ENCODE measurements at places on chromosomes 5 and 9. TPM values are rescaled to one million over a fixed set of nuclear protein-coding genes. Genes with fewer than 3 reads are reported as not detected.
A peak's percentile ranks its signal among the peaks of the same experiment; 100 is the strongest.

DNA sequence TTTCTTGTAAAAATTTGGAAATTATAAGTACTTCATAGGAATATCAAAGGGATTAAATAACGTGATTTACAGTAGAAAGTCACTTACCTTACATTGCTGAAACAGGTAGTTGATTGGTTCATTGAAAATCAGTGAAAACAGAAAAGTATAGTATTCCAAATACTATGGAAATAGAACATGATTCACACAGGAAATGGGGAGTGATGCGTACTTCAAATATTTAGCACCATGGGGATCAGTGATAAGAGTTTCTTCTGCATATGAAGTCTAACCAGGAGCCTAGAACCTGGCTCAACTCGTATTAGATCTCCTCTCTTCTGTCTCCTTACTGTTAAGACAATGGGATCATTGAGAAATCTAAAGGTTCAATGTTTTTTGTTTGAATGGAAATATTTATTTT is 133.3 kb downstream of the FAM174A start:
- DNase-seq = no peak

Gene TMEM245
- total RNA-seq = 21.1 TPM

- DNase-seq = no peak
Measured at GRCh38 chr9:26891726-26892125, 876 bp downstream of the CAAP1 start.

Gene TPRN
- total RNA-seq = 2.7 TPM

Gene NXNL2
- 0.05 TPM for total RNA-seq

DNA sequence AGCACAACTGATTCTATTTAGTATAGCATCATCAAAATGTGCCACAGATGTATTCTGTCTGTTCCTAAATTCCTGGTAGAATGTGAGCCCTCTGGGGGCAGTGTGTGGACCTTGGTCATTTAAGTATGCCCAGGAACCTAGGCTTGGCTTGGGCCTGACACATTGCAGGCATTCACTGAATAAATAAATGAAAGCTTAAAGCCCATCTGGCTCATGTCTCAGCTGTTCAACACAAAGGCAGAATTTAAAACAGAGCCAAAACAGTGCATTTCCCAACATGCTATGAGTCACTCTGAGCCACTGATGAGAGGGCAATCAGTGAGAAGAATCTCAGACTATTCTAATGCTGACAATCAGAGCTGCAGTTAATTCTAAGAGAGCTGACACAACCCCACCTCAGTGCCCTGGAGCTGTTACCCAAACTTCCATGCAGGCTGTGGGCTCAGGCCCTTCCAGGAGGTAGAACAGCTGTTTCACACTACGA is 8.1 kb downstream of the FAM193B start:
- no peak for DNase-seq

- no peak for DNase-seq
Measured at GRCh38 chr5:19584131-19584530, 403.9 kb downstream of the CDH18 start.

DNA sequence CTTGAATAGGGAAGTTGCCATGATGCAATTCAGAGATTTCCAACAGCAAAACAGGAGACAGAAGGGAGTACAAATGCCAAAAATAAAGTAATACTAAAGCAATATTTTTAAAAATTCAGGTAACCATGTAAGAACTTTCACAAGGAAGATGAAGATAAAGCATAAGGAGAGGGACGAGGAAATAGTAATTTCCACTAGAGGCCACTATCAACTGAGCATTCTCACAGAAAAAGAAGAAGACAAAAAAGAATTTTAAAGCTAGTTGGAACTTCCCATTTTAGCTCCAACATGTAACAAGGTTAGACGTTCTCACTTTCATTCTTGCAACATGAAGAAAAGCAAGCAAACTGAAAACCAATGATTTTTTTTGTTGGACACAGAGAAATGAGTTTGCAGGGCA is 779.9 kb upstream of the CDH6 start:
- no peak for DNase-seq

Gene RHOBTB3
- 33.4 TPM for total RNA-seq

Gene CATSPER3
- 0.19 TPM for total RNA-seq

GRCh38 chr9:134967547-134967930 is 49.8 kb upstream of the FCN1 start:
- DNase-seq = no peak

- DNase-seq = no peak
Measured at GRCh38 chr5:86675311-86675710, 57.6 kb downstream of the COX7C start.

DNA sequence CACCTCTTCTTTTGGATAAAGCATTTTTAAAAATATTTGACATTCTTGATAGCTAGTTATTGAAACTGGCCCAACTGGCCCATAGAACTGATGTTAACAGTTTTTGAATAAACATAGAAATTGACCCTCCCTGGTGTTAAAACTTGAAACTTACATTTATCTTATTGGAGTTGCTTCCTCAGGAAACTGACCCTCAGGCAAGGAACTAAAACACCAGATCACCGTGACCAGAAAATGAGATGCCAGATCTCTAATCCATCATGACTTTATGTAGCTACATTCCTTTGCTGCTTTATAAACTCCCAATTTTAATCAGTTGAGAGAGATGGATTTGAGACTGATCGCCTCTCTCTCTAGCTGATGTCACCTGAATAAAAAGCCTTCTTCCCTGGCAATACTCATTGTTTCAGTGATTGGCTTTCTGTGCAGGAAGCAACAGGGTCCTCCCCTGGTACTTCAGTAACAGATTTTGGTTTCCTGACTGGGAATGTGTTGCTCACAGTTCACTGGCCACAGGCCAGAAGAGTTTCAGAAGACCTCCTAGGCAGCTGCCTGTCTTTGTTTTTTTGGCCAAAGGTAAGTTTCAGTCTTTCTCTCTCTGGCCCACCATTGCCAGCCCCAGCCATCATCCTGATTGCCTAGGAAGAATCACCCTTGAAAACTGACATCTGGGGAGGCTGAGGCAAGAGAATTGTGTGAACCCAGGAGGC is 212.4 kb downstream of the DTWD2 start:
- DNase-seq = no peak

- peak; percentile 25 for DNase-seq
Measured at GRCh38 chr9:73081979-73082657, 69.5 kb upstream of the ANXA1 start.

DNA sequence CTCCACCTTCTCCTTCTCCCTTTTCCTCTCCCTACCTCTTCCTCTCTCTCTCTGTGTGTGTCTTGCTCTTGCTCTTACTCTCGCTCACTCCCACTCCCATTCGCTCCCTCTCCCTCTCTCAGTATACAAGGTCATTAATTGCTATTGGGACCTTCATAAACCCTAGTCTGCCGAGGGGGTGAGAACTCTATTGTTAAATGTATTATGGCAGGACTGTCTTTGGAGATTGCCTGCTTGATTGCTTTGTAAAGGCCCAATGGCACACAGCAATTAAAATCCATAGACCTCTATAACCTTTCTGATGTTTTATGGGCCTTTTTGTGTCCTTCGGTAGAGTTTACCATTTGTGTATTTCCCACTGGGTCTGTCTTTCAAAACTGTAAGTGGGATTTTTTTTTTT is 465.9 kb downstream of the ANXA1 start:
- DNase-seq = no peak

GRCh38 chr5:136056771-136057335 is 28.1 kb downstream of the TGFBI start:
- no peak for DNase-seq

Gene DMGDH
- total RNA-seq = 0.99 TPM

DNA sequence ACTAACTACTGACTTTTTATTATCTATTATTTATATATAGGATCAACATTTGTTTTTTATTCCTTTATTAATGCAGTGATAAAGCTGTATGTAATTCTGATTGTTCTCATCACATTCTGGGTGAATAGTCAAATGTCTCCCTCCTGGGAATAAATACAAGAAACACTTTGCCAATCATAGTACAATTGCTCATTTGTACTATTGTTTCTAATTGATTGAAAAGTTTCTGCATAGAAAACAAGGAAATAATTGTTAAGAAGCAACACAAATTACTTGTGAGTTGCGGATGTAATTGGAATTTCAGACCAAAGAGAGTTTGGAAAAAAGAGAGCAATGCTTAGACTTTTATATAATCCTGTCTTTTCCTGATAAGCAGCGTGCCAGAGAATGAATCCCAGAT is 1013.9 kb downstream of the EFNA5 start:
- DNase-seq = no peak

GRCh38 chr5:4192111-4192510 is 596.5 kb downstream of the IRX1 start:
- no peak for DNase-seq

- DNase-seq = no peak
Measured at GRCh38 chr9:93713716-93714115, 137.3 kb downstream of the PHF2 start.

Gene CXXC5
- 73.2 TPM for total RNA-seq

Gene GFI1B
- total RNA-seq = 0.61 TPM

- DNase-seq = no peak
Measured at GRCh38 chr5:133372293-133372937, 239.9 kb downstream of the FSTL4 start.

- DNase-seq = no peak
Measured at GRCh38 chr9:4967523-4967922, 17.5 kb upstream of the JAK2 start.

Gene EFNA5
- total RNA-seq = 1.7 TPM

Gene NINJ1
- total RNA-seq = 30.0 TPM

DNA sequence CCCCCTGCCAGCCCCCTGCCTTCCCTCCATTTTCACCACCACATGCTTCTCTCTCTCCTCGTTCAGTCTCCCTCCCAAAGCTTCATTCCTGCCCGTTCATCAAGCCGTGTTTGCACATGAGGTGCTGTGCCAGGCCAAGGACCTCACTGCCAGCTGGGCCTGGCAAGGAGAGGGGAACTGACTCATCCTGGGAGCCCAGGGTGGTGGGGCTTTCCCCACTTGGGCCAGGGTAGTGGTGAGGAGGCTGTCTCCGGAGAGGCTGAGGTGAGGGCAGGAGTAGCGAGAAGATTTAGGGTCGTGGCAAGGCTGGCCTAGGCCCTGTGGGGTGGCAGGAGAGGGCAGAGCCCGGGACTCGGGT is 30.4 kb upstream of the NOTCH1 start:
- DNase-seq = no peak

Gene CDKN2B-AS1
- 0.61 TPM for total RNA-seq

DNA sequence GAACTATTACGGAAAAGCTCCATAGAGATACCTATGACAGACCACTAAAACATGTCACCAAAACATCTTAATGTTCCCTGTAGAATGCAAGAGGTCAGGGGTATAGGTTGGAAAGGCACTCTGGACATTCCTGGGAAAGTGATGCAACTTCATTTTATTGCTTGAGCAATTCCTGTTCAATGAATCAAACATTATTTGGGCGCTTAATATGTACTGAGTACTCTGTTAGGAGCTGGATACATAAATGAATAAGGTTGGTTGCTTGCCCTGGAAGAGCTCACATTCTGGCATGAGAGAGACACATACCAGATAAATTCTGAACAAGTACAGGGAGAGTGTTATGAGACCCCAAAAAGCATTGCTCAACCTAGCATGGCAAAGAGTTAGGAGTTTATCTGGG is 408.9 kb upstream of the DMAC1 start:
- no peak for DNase-seq

- DNase-seq = no peak
Measured at GRCh38 chr5:111227226-111227782, 3.1 kb downstream of the CAMK4 start.

Gene DEPDC1B
- 25.2 TPM for total RNA-seq

GRCh38 chr5:43425983-43426382 is 13.8 kb upstream of the CCL28 start:
- DNase-seq = no peak

DNA sequence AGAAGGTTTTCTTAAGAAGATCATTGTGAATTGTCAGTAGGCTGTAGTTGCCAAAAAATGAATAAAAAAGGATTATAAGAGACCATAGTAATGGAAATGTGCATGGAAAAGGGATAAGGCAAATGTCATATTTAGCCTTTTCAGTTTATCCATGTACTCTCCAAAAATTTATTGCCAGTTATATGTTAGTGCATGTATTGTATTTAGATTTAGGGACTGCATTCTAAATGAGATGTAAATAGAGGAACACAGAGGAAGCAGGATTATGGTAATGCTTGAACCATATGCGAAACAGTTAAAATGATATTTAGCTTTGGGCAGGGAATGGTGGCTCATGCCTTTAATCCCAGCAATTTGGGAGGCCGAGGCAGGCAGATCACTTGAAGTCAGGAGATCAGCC is 33.0 kb downstream of the DDX46 start:
- no peak for DNase-seq

DNA sequence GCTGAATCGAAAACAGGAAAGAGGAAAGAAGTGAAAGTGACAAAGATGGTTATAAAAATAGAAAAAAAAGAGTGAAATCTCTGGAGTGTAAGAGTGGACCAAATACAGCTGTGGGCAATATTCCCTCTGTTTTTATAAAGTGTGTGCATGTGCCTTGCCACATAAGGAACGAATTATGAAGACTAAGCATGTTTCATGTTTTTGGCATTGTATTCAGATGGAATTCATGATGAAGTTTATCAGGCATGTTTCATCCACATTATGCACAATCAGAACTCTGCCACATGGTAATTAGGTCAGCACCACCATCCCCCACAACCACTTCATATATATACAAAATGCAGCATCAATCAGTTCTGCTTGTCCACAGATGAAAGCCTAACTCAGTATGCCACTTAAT is 348.0 kb downstream of the ZNF608 start:
- DNase-seq = no peak

- no peak for DNase-seq
Measured at GRCh38 chr9:36717276-36717675, 144.6 kb downstream of the MELK start.

DNA sequence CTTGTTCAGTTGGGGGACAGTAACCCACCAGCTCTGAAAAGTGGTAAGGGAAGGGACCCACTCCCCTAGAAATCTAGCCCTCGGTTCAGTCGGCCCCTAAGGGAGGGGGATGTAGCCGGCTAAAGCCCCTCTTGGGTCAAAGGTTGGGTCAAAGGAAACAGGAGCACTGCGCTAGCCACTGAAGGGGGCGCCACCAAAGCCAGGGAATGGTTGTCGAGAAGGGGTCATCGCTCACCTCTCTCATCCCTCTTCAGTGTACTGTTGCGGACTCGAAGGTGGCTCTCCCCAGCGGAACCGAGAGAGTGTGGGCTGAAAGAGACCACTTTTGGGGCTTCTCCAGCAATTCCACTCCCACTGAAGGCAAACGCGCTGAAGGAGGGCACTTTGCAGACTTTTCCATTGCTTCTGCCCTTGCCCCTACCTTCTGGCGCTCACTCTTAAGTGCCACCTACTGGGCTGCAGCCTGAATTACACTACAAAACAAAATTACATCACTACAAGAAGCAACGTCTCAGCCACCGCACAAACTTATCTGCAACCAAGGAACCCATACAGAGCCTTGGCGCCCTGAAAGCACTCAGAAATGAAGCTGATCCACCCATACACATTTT is 396.9 kb downstream of the PDE4D start:
- DNase-seq = no peak

GRCh38 chr5:132257131-132258101 is at the start of gene PDLIM4:
Gene PDLIM4, plus strand, starts transcription at chr5:132257696. Its CDS starts 39 bp downstream, at chr5:132257735.
- no peak for DNase-seq
